ENCODE measurements at places on chromosomes 4 and X.

GRCh38 chrX:31500921-31501320, 429.1 kb upstream of the FTHL17 start:
- no peak for DNase-seq

DNA sequence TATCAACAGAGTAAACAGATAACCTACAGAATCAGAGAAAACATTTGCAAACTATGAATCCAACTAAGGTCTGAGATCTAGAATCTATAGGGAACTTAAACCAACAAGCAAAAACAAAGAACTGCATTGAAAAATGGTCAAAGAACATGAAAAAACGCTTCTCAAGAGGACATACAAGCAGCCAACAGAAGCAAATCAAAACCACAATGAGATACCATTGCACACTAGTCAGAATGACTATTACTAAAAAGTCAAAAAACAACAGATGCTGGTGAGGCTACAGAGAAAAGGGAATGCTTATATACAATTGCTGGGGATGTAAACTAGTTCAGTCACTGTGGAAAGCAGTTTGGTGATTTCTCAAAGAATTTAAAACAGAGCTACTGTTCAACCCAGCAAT, 255.7 kb downstream of the TMEM47 start:
- DNase-seq, result no peak

DNA sequence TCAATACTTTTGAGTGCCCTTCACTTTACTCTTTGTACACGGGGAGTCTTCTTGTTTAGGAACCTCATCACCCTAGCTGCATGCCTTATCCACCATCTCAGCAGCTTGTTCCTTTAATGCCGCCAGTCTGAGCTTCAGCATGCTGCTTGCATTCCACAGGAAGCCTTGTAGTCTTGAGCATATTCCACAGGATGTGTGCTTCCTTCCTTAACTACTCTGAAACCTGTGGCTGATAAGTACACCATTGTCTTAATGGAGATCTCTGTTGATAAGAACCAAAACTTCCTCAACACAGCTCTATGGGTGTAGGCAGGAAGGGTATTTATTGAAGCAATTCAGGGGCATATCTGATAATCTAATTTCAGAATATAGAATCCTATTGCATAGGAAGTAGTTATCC, 24.4 kb upstream of the CCNI start:
- DNase-seq, result no peak

DNA sequence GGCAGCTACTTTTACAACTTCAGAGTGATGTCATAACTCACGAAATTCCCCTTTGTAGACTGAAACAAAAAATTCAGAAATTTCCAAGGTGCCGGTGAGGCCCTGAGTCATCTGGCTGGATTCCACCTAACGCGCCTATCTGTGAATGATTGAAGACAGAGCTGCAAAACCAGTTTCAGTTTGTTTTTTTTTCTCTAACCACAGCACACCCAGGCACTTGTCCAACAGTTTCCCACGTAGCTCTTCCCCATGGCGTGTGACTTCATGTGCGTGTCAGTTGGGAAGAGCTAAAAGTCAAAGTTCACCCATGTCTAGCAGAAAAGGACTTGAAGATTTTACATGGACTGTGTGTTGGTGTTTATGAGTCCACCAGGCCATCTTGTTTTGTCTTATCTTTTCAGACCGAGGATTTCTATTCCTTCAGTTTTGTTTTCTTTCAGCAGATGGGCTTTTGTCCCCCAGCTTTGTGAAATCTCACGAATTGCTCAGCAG, 16.4 kb downstream of the TCEANC start:
- no peak for DNase-seq

- peak; percentile 39 for DNase-seq
These were observed 770 bp downstream of the SMAD1 start for GRCh38 chr4:145482209-145483037.

DNA sequence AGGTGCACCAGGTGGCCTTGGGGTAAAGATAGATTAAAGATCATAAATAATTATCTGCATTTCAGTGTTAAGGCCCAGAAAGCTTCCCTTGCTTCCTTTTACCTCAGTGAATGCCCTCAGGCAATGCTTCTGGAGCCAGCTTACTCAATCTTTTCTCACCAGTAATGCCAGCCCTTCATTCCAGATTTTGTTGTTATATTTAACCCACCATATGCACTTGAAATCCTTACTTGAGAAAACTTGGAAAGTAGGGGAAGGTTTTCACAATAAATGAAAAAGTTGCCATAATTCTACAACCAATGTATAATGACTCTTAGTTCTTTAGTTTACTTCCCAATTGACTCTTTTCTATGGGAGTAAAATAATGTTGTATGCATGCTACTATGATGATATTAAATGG, 17.1 kb upstream of the PBDC1 start:
- no peak for DNase-seq

- no peak for DNase-seq
These were observed 246.8 kb downstream of the SNCA start for GRCh38 chr4:89590128-89590527.

- DNase-seq, result no peak
These were observed 27.9 kb downstream of the SLAIN2 start for GRCh38 chr4:48369248-48369647.

DNA sequence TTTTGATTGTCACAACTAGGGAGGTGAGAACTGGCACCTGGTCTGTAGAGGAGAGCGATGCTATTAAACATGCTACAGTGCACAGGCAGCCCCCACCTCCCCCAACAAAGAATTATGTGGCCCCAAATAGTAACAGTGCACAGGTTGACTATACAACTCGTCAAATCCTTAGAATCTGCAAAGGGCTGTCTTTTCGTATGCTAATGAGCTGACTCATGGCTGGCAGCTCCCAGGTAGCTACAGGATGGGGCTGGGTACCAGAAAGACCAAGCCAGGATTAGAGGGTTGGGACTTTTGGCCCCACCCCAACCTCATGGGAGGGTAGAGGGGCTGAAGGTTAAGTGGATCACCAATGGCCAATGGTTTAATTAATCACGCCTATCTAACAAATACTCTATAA, 104.7 kb upstream of the SORBS2 start:
- no peak for DNase-seq

DNA sequence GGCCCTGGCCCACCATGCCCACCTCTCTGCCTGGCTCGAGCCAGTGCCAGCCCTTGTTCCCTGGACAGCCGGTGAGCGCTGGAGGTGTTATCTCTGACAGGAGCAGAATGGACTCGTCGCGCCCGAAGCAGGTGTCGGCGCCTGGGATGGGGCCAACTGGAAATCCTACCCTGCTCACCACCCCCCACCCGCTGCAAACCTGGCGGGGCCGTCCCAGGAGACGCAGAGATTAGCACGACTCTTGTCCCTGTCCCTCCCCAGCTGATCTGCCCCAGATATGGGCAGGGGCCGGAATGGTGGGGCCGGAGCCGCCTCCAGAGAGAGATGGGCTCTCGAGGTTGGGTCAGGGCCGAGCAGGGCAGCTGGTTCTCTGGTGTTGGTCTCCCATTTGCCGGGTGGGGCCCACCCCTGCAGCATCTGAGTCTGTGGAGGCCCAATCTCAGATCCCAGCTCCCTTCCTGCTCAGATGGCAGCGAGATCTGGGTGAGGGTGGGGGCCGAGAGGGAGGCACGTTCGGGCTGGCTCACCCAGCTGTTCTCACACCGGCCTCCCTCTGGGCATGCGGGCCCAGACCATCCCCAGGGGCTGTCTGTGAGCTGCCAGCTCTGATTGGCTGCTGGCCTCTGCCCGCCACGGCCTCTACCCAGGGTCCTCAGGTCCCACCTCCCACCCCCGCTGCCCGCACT, 20.1 kb upstream of the FGFR3 start:
- DNase-seq, result no peak

DNA sequence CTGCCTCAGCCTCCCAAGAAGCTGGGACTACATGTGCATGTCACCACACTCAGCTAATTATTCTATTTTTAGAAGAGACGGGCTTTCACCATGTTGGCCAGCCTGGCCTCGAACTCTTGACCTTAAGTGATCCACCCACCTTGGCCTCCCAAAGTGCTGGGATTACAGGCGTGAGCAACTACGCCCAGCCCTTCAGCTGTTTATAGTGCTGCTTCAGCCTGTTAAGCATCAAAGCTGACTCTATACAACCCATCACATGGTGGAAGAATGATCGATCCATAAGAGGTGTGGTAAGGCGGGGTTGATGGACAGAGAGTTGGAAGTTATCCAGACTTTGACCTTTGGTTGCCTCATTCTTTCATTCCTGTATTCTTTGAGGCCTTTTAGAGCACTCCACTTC, 56.2 kb upstream of the RAPGEF2 start:
- DNase-seq, result no peak

DNA sequence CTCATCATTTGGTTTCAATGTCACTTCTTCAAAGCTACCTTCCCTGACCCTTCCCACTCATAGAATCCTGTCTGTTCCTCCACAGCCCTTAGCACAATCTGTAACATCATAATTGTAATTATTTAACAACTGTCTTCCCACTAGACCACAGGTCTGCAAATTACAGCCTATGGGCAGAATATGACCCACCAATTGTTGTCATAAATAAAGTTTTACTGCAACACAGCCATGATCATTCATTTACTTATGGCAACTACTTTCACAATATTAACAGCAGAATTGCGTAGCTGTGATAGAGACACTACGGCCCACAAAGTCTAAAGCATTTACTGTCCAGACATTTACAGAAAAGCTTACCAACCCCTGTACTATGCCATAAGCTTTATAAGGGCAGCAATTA, 15.9 kb downstream of the USP46 start:
- DNase-seq, result no peak

DNA sequence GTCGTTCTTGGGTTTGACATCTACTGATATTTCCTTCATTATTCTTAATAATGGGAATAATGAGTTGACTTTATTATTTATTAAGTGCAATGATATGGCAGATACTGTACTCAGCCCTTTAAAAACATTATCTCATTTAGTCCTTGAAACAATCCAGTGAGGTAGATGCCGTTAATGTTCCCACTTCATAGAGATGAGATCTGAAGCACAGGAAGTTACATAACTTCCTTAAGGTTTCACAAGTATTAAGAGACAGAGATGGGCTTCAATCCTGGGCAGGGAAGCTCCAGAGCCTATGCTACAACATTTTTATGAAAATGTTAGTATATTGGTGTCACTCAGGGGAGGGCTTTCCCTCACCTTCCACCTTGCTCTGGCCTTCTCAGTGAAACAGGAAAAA, 9.7 kb upstream of the KLHL13 start:
- DNase-seq, result no peak

- no peak for DNase-seq
These were observed 69.9 kb downstream of the CHIC2 start for GRCh38 chr4:53994382-53995102.

GRCh38 chr4:26780539-26780938, 80.1 kb upstream of the STIM2 start:
- no peak for DNase-seq

DNA sequence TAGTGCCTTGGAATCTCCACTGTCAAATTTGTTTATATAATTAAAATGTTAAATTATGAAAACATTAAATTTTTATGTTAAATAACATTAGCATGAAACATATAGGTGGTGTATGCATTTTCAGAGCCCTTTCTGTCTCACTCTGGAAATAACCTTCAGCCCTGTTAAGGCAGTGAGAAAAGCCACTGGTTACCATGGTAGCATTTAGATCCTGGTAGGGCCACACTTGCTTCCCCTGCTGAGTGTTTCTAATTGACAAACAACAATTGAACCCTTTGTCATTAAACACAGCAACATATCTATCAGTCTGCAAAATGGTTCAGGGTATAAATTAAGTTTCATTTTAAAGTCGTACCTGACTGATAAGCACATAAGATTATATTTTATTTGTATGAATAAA, 63.5 kb downstream of the PDK3 start:
- no peak for DNase-seq

- DNase-seq, result no peak
These were observed 81.9 kb downstream of the ATP11C start for GRCh38 chrX:139850968-139851367.

- DNase-seq, result no peak
These were observed 590 bp downstream of the GABRA2 start for GRCh38 chr4:46389301-46389775.

GRCh38 chrX:24099394-24099793, 44.6 kb downstream of the EIF2S3 start:
- no peak for DNase-seq

GRCh38 chr4:123587983-123588494, 191.4 kb downstream of the SPRY1 start:
- peak; percentile 13 for DNase-seq

DNA sequence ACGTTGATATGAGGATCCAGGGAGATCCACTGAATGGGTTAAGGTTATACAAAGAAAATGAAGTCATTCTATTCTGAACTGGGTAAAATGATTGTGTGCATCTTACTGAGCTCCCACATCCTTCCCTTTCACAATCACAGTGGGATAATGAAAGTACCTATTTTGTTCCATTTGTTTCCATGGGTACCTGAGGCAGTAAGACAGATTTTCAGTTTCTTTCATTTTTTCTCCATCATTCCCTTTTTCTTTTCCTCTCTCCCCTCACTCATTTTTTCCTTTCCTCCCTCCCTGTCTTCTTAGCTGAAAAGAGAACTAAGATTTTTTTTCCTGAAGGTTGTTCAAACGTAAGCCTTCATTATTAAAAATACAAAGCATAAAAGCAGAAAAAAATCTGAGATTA, 4.6 kb downstream of the GRIA2 start:
- no peak for DNase-seq

DNA sequence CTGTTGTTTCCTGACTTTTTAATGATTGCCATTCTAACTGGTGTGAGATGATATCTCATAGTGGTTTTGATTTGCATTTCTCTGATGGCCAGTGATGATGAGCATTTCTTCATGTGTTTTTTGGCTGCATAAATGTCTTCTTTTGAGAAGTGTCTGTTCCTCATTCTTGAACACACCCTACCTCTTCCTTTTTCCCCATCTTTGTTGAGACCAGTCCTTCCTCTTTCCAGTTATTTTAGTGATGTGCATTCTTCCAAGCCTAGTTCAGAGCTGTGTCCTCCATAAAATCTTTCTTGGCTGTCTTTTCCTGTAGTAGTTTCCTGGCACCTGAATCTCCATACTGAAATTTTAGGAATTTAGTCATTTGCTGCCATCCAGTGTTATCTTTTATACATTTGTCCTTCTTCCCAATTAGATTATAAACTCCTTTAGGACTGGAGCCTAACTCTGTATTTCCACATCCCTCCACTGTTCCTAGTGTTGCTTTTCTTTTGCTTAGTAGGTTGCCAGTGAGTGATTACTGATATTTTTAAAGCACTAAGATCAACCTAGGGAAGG, 11.4 kb downstream of the FHIP1A start:
- DNase-seq, result no peak

DNA sequence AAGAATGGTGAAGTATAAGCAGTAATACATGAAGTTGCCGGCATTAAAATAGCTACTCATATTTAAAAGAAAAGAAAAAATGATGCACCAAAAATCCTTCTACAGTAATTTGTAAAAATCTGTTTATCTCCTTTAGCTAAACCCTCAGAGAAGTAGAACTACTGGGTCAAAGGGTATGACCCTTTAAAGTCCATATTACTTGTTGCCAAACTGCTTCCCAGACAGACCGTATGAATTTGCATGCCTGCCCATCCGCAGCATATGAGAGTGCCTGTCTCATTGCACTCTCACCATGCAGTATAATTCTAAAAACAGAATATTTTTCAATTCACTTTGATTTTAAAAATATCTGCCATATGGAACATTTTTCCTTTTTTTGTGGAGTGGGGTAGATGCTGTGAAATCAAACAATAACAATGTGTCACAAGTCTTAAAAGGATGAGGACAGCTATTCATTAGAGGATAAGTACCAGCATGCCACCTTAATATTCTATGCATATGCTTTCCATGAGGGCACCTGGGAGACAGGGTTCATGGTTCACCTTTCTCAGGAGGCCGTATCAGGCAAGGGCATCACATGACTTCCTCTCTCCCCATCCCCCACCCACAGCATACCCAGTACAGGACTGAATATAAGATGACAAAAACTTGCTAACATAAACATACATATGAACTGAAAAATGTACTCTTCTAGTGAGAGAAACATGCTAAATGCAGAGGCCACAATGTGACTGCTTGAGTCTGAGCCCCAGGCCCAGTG, 17.8 kb downstream of the ZDHHC9 start:
- no peak for DNase-seq

All from NCI-H1930 (cell line).